Heart right ventricle (tissue), 16 donors: ENCODE measurements at places on chromosomes 5 and 9.

DNA sequence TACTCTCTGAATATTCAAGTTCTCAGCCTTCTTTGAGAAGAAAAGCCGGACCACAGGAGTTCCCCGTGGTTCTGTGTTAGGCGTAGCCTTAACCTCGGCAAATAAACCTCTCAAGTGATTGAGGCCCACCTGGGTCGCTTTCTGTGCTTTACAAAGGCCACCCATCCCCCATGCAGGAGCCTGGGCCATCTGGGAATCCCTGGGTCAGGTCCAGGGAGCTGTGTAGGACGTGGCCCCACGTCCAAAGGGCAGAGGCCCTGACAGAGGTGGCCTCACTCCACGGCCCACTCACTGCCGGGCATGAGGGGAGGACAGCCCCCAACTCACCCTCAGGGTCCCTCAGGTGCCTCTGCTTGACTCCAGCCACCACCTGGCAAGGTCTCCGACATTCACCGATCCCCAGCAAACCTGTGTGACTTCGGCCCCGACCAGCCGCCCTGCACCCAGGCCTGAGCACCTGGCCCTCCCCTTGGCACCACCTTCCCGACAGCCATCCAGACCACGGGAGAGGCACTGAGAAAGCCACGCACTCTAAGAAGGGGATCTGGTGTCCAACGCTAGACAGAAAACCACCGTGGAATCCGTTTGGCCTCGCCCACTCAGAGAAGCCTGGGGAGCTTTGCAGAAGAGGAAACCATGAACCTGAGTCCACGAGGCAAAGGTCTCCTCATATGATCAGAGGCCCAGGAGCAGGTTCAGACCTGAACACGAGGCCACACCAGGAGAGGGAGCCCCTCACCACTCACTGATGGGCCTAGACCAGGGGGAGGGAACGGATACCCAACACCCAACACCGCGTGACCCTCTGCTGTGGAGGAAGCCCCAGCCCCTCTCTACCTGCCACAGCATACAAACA is 4.5 kb downstream of the SLC12A7 start:
- DNase-seq, result no peak

- DNase-seq, result no peak
Observed at GRCh38 chr5:112880219-112880964, 19.3 kb downstream of the SRP19 start.

DNA sequence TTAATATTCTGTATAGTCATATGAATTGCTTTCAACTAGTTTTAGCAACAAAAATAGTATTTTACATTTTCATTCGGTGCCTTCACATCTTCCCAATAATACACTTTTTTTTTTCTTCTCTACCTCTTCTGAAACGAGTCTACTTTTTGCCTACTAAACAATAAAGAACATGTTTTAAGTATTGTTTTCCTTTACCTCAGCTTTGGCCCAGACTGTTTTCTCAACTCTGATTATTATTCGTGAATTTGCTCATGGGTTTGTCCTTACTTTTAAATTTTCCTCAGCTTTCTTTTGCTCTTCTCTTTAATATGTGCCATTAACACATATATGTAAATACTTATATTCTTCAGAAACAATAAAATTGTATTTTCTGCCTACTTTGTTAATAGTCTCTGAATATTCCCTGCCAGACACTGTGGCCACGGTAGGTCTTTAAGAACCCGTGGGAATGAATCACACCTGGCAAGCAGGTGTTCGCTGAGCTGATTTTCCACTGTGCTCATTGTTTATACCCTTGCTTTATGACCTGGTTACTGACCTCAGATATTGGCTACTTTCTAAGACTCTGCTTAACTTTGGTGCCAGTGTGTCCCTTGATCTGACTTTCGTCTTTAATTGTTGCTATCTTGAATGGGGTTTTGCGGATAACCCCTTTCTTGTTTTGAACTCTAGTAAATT is 49.1 kb downstream of the FAM170A start:
- no peak for DNase-seq

DNA sequence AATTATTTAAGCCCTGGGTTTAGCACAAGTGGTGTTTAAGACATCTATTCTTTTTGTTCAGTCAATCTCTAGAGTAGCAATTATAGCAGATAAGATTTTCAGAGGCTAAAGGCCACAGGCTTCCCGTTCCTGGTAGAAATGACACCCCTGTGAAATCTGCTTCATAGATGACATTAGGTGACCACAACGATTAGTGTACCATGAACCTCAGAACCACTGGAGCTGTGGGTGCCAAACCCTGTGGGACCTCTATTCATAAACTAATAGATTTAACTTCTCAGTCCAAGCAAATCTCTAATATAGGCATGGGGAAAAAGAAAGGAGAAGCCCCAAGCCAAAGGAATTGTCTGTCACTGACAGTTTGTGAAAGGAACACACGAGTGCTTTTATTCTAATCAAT is 207.4 kb downstream of the ARRDC3 start:
- no peak for DNase-seq

GRCh38 chr9:4298255-4299004 is 1.4 kb downstream of the GLIS3 start:
- DNase-seq, result peak; percentile 22
